Caco-2 (cell line): ENCODE measurements at places on chromosomes 6 and 20. TPM values are rescaled to one million over a fixed set of nuclear protein-coding genes. Genes with fewer than 3 reads are reported as not detected.

The APMAP gene
- total RNA-seq = 119 and 138 TPM in 2 replicates

The TSBP1 gene
- total RNA-seq = not detected in 2 replicates

DNA sequence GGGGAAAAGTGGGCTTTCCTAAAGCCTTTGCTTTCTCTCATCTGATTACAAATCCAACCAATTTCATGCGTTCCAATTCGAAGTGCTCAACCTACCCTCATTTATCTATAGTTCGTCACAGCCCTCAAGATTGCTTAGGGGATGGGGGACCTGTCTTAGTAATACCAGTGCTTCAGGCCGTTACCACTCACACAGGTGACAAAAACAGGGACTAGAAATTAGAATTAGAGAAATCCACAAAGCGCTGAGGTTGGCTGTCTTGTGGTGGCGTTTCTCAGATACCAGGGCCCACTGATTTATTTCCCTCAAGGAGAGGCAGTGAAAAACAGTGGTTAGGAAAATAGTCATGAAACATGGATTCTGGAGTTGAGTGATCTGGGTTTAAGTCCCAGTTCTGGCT is 121.6 kb upstream of the SPACA1 start:
- no peak overlapping the region for H3K27ac ChIP-seq
- H3K4me1 ChIP-seq = no peaks in the 10 kb centered on the region
- DNase-seq = no peak
- H3K27me3 ChIP-seq = no peaks in the 10 kb centered on the region
- no peaks in the 10 kb centered on the region for H3K36me3 ChIP-seq

DNA sequence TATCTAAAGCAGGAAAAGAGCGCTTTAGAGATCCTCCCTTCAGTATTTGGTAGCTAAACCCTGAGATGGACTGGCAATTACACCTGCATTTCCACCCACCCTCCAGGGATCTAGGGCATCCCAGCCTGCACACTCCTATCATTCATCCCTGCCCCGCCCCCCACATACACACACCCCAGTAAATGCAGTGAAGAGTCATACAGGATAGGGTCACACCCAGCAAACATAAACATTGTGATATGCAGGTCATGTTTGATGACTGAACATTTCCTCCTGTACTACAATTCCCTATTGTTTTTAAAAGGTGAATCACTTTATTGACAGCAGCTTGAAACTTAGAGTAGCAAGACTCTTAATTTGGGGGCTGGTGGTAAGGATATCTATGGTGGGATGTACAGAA is 112.9 kb downstream of the FOXO3 start:
- no peaks in the 10 kb centered on the region for H3K27me3 ChIP-seq
- no peaks in the 10 kb centered on the region for H3K36me3 ChIP-seq
- no peaks in the 10 kb centered on the region for H3K4me1 ChIP-seq

GRCh38 chr6:153485072-153485471 is 354.0 kb upstream of the RGS17 start:
- no peak for DNase-seq
- no peaks in the 10 kb centered on the region for H3K27me3 ChIP-seq
- H3K36me3 ChIP-seq = no peaks in the 10 kb centered on the region
- H3K4me3 ChIP-seq = no peak overlapping the region
- H3K27ac ChIP-seq = no peak overlapping the region
- no peaks in the 10 kb centered on the region for H3K4me1 ChIP-seq

The NUDT3 gene
- total RNA-seq = 22.3 and 22.9 TPM in 2 replicates

DNA sequence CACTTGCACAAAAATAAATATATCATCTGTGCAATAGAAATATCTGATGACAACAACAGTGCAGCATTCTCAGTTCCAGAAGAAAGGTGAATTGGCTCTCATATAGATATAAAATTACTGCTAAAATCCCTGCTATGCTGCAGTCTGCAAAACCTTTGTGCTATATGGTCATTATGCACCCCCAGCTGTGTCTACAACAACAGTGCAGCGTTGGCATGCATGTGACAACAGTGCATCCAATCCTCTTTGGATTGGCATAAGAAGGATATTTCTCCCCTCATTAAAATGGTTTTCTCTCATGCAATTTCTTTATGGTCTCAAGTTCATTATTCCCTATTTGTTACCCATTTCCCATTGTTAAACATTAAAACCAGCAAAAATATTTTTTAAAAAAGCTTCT is 23.1 kb downstream of the OR2B6 start:
- no peak overlapping the region for H3K27ac ChIP-seq
- H3K4me3 ChIP-seq = no peak overlapping the region

GRCh38 chr6:142685852-142686506 is 259.0 kb downstream of the HIVEP2 start:
- no peaks in the 10 kb centered on the region for H3K4me1 ChIP-seq
- H3K36me3 ChIP-seq = no peaks in the 10 kb centered on the region
- DNase-seq = no peak
- H3K4me3 ChIP-seq = no peak overlapping the region
- no peak overlapping the region for H3K27ac ChIP-seq

- H3K4me3 ChIP-seq = no peak overlapping the region
- no peaks in the 10 kb centered on the region for H3K36me3 ChIP-seq
- H3K27ac ChIP-seq = no peak overlapping the region
- no peaks in the 10 kb centered on the region for H3K27me3 ChIP-seq
- DNase-seq = peak; percentile 74
- H3K4me1 ChIP-seq = no peaks in the 10 kb centered on the region
Observed at GRCh38 chr6:85354761-85355618, 94.9 kb upstream of the NT5E start.
